ENCODE measurements at places on chromosomes 3 and 15.

GRCh38 chr3:197737319-197737649 is 580 bp upstream of the RUBCN start:
- DNase-seq: no peak

DNA sequence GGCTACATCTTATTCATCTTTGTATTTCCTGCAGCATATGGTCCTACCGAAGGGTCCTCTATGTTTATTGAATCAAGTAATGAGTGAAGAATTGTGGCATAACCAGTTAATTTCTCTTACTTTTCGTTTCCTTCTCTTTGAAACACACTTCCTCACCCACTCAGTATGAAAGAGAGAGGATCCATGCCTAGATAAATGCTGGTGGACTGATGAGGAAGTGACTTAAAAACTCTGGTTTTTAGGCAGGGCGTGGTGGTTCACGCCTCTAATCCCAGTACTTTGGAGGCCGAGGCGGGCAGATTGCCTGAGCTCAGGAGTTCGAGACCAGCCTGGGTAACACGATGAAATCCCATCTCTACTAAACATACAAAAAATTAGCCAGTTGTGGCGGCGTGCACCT is 2.2 kb upstream of the MB21D2 start:
- DNase-seq: no peak

GRCh38 chr3:29978036-29978435 is 628.4 kb upstream of the TGFBR2 start:
- no peak for DNase-seq

DNA sequence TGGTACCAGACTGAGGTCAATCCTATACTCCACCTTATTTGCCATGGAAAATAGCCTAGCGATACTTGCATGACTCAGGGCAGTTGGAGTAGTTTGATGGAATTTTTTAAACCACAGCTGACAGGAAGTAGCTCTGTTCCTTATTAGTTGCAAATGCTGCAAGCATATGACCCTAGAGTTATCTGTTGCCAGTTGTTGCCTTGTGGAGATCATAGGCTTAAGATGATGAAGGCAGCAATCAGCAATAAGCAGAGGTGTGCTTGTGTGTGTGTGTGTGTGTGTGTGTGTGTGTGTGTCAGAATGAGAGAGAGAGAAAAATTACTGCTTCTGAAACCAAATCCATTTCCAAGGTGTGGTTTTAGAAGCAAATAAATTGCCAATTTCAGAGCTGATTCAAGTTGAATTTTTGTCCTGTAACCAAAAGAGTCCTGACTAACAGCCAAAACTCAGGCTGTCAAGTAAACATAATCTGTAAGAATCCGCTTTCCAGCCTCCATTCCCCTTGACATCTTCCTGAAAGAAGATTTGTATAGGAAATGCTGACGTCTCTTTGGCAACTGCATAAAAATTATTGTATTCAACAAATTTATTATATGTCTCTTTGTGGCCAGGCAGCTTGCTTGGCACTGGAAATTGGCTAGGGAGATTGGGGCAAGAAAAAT is 141.2 kb downstream of the SERPINI1 start:
- DNase-seq: no peak

DNA sequence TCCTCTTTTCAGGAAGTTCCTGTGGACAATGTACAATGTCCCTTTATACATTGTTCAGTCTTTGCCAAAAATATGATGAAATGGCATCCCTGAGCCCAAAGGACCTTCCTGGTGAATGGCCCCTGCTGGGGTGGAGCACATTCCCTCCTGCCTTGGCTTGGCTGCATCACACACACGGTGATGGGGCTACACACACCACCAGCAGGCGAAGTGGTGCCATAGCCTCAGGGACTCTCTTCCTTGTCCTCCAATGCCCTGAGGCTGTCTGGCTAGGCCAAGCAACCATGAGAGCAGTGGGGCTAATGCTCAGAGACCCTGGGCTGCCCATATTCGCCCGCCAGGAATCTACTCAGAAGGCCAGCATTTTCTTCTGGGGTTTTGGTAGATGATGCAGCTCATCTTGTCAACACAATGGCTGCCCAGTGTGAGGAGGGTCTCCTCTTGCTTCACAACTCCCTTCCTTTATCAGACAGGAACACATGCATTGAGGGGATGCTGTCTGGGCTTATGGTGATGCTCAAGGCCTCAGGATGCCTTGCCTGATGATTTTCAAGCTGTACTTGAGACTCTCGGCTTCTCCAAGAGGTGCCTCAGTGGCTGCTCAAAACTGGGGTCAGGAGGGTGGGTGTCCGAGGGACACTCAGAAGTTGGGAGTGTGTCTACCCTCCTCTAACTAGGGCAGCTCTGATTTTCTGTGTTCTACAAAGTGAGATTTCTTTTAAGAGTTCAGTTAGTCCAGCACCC is 40.9 kb upstream of the EPHB1 start:
- no peak for DNase-seq

GRCh38 chr3:175608356-175608755 is 749.2 kb downstream of the NAALADL2 start:
- DNase-seq: no peak

- DNase-seq: no peak
These were observed 12.5 kb upstream of the TRAK1 start for GRCh38 chr3:42078677-42079076.

- DNase-seq: no peak
These were observed 6.5 kb upstream of the CILP start for GRCh38 chr15:65217526-65218482.

DNA sequence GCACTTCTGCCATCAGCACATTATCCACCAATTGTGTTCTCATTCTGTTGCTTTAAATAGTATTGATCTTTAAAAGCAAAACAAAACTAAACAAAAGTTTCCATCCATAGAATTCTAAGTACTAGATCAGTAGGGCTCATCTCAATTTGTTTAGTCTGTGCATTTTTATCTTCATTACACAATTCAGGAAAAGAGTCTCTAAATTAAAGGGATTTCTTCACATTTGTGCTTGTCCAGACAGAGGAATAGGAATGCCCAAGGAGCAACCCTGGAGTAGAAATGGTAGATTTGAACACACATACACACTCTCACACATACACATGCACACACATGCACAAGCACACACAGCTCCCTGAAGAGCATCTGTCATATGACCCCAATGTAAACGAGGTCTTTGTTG is 21.4 kb downstream of the LMCD1 start:
- no peak for DNase-seq

- no peak for DNase-seq
These were observed 90.4 kb downstream of the TBC1D2B start for GRCh38 chr15:77986891-77987764.

DNA sequence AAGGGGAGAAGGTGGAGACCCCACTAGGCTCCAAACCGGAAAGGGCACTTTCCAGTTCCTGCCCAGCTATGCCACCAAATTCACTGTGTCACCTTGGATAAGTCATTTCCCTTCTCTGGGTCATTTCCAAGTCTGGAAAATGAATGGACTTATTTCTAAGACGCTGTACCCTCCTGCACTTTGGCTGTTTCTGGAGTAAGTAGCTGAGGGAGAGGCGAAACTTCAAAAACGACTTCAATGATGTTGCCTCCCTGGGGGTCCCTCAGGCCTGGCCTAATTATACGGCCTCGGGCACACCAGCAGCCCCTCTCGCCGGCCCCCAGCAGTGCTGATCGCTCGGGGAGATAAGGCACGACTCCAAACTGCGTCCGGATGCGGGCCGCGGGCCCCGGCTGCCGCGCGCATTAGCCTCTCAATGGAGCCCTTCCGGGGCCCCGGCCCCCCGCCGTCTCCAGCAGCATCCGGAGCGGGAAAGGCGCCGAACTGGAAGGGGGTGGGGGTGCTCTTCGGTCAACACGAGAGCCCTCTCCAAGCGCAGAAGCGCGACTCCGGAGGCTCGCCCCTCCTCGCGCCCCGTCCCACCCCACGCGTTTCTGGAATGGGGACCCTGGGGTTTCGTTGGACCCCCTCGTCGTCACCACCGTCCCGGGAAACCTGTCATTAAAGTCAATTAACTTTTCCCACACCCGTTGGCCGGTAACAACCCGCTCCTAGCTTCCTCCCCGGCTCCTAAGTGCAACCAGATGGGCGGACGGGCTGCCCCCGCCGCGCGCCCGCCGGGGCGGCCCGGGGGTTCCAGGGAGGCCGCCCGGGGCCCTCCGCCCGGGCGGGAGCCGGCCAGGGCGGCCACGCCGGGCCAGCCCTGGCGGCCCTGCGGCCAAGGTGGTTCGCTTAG is 4.8 kb downstream of the HES1 start:
- no peak for DNase-seq

DNA sequence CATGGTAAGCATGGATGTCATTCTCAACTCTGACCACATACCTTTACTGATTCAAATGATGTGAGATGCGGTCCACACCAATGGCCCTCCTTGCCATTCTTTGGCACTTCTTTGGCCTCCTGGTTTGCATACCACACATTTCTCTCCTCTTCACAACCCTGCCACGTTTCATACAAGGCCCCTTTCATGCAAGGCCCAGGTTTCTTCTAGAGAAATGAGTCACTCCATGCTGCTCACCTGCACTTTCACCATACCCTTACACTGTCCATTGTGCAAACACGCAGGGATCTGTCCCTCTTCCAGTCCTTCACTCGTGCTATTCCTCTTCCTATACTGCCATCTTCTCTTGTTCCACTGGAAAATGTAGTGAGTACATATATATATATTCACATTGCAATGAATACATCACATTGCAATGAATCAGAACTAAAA is 24.4 kb upstream of the SLC24A5 start:
- DNase-seq: no peak

GRCh38 chr3:125958511-125959316 is 10.3 kb upstream of the ROPN1B start:
- no peak for DNase-seq

DNA sequence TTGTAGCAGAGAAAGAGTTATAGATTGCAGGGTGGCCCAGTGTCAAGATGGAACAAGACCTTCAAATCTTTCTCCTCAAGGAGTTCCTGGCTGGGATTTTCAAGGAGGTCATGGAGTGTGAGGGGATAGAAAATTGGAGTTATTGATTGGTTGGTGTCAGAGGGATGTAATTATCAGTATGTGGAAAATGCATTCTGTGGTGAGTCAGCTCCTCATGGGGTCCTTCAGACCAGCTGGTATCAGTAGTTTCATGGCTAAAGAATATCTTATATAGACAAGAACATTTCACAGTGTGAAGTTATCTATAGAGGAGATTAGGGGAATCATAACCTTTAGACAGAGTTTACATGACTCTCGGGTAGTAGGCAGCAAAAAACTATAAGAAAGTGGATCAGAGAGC is 1114.0 kb upstream of the GBE1 start:
- DNase-seq: no peak

DNA sequence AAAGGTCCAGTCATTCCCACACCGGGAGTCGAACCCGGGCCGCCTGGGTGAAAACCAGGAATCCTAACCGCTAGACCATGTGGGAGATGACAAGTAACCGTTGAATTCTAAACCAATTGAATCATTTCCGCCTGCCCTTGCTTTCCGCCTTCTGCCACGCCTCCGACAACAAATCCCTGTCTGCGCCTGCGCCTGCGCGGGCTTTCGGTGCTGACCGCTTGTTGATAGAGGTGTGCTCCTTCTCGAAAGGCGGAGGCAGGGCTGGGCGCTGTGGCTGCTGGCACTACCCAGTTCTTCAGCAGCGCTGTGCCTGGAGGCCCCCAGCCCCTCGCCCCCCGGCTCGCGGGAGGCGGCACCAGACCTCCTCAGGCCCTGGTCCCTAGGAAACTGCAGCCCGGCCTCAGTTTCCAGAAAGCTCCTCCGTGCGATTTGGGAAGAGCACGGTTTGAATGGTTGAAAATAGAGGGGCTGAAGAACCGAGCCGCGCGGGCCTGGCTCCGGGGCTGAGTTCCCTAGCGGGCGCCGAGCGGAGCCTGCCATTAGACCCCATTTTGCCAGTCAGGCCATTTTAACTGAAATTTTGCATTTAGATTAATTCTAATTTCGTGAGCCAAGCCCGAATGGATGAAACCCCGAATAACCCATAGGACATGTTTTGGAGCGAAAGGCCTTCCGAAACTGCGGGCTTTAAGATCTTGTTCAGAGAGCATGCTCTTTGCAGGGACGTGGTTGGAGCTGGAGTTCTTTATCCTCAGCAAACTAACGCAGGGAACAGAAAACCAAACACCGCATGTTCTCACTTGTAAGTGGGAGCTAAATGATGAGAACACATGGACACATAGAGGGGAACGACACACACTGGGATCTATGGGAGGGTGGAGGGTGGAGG is 219.3 kb upstream of the ATP10A start:
- DNase-seq: peak; percentile 89

GRCh38 chr15:86197770-86198169 is 118.1 kb downstream of the AGBL1 start:
- DNase-seq: no peak

DNA sequence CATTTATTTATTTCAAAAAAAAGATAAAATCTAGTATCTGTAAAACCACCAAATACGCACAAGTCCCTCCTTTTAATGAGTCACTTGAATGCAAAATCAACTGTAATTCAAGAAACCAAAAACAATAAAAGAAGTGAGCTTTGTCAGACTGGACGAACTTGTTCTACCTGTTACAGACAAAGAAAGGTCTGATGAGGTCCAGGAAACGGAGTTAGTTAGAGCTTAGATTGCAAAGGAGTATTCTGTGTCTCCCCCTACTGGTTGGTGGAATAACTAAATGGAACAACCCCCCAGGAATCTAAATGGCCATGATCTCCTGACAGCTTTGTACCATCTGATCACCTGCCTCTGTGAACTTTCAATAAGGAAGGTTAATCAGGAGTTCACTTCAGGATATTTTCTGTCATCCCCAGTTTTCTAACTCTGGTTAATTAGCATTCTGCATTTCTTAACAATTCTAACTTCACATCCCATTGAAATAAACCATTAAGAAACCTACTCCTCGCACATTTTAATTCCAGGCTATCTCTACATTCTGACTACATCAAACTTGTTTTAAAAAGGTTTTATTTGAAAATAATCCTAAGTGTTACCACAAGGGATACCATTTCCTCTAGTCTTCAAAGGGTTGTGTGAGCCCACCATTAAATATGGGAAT is 333.0 kb upstream of the SATB1 start:
- DNase-seq: no peak

DNA sequence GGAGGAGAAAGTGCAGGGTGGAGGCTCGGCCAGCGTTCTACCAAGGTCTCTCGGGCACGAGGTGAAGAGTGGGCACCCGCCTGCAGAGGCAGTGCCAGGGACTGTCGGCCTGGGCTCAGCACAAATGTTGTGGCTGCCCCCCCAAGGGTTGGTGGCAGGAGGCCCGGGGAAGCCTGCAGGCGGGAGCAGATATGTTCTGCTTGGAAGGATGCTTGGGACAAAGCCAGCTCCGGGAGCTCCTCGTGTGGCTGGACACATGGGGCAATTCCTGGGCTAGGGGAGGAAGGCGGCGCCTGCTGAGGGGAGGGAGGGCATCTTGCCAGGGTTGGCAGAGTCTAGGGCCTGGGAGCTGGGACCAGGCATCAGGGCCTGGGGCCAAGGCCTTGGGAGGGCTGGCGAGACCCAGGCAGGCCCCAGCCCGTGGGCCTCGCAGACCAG is 30.4 kb upstream of the FBLN2 start:
- no peak for DNase-seq

GRCh38 chr3:10366651-10367101 is 45.8 kb upstream of the SEC13 start:
- DNase-seq: no peak

- DNase-seq: no peak
These were observed 333.8 kb upstream of the RBMS3 start for GRCh38 chr3:28947061-28947460.

- peak; percentile 7 for DNase-seq
These were observed 47.0 kb downstream of the ZNF609 start for GRCh38 chr15:64507293-64507802.

GRCh38 chr15:66615846-66616245 is 50.0 kb upstream of the LCTL start:
- no peak for DNase-seq

Data from activated T-cell treated with anti-CD3 and anti-CD28 coated beads for 1 hour (primary cell).